ENCODE measurements at places on chromosomes 4 and X. TPM values are rescaled to one million over a fixed set of nuclear protein-coding genes. Genes with fewer than 3 reads are reported as not detected.

DNA sequence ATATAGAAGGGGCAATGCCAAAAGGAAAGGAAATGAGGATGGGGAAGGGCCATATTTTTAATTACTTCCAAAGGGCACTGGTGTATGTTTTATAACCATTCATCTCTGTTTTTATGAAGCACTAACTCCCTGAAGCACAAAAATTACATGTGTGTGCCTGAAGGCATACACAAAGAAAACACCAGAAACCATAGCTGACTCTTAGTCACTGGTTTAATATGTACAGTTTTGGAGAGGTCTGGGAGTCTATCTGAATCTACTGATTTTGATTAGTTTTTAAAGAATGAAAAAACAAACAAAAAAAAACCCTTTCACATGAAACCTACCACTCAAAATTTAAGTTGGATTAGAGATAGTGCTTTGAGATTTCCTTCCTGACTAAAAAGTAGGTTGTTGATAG, 438.7 kb downstream of the RPA4 start:
- H3K4me1 ChIP-seq, result no peaks in the 10 kb centered on the region
- H3K36me3 ChIP-seq, result no peaks in the 10 kb centered on the region
- no peak for DNase-seq
- H3K27me3 ChIP-seq, result no peaks in the 10 kb centered on the region

DNA sequence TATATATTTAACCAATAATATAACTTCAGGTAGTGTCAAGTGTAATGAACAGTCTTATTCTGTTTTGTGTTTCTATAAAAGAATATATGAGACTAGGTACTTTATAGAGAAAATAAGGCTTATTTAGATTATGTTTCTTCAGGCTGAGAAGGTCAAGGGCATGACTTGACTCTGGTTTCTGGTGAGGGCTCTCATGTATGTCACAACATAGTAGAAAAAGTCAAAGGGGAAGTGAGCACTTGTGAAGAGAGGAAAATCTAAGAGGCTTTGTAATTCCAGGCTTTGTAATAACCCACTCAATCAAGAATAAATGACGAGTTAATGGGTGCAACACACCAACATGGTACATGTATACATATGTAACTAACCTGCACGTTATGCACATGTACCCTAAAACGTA, 27.6 kb downstream of the PRR32 start:
- H3K27me3 ChIP-seq, result no peaks in the 10 kb centered on the region
- H3K4me1 ChIP-seq, result no peaks in the 10 kb centered on the region
- H3K27ac ChIP-seq, result no peak overlapping the region
- no peak for DNase-seq
- H3K4me3 ChIP-seq, result no peak overlapping the region

MEPE gene
- not detected for total RNA-seq

DNA sequence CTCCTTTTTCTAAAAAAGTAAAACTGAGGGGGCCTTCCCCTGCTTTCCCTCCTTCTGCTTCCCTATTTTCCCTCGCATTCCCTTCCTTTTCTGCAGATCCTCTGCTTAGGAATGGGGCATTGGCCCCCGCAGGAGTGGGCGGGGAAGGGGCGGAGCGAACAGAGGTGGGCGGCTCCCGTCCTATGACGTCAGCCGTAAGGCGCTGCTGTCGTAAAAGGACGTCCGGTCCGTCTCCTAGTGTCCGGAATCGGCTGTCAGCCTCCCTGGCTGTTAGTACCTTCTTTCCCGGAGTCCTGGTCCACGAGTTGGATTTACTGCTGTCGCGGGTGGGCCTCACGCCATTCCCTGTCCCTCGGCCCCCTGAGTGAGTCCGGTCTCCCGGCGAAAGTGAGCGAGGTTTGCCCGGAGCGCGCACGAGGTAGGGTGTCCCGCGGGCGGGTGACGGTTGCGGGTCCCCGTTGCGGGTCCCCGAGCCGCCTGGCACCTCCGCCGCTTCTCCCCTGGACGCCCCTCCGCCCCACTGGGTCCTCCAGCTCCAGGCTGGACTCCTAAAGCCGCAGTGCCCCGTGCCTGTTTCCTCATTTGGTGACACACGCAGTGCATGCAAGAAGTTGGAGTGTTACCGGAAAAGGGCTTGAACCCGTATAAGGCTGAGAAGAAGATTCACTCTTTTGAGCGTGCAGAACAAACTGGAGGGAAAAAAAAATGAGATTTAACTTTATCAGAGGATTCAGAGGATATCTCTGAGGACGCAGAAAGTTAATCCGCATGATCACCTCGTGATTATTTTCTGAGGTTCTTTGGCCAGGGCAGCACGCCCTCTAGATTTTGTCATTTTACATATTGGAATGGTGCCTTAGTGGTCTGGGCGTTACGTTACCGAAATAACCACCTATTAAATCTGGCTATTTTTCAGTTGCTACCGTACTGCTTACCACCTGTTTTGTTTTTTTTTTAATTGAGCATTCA, at the start of gene ZNF330:
ZNF330 (plus strand) TSS at position 205 of the 969 bp plus-strand sequence. CDS start 1,477 bp downstream, outside the sequence.
- peak; percentile 84 for DNase-seq
- peak within 1 kb of the TSS; percentile 97 for H3K4me3 ChIP-seq
- H3K27ac ChIP-seq, result peak within 1 kb of the TSS; percentile 99
- H3K27me3 ChIP-seq, result peaks cover 5% of the 10 kb centered on the region
- peaks cover 43% of the 10 kb centered on the region for H3K4me1 ChIP-seq

DNA sequence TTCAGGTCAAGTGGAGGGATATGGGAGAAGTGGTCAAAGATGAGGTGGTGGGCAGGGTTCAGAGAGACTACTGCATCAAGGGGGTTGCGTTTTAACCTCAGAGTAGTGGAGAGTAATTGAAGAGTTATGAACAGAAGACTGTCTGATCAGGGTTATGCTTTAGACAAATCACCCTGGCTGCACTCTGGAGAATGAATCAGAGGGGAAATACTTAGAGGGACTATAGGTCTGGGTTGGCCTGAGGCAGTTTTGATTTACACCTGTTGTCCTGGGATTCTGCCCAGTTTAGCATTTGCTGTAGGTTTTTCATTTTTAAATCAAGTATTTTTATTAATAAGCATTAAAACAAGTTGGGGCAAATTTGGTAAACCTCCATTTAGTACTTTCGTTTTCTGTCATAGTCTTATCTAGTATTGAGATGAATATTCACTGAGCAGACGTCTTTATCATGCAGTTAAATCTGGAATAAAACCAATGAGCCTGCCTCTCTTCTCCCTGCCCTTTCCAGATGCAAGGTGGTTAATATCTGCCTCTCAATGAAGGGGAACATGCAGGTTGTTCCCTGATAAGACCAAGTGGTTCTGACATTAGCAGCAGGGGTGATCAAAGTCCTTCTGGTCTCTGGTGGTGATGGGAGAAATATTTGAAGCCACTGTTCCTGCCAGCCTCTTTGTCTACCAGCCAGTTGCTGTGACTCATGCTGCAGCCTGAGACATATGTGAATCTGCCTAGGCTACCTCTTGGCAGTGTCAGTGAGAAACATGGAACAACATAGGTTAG, 116.0 kb upstream of the RPS6KA3 start:
- peaks cover 2% of the 10 kb centered on the region for H3K27me3 ChIP-seq
- peak; percentile 8 for DNase-seq
- H3K36me3 ChIP-seq, result no peaks in the 10 kb centered on the region
- no peak overlapping the region for H3K4me3 ChIP-seq
- H3K27ac ChIP-seq, result peak overlapping the region; percentile 62

Data from activated CD4-positive, alpha-beta T cell treated with anti-CD3 and anti-CD28 coated beads, Interleukin-2, amount 10 ng/mL, durations not matched to agents 7 days and 5 days (primary cell).